ENCODE measurements at places on chromosomes 1 and 21. TPM values are rescaled to one million over a fixed set of nuclear protein-coding genes. Genes with fewer than 3 reads are reported as not detected.

GRCh38 chr1:205205055-205205454, 6.4 kb downstream of the DSTYK start:
- no peaks in the 10 kb centered on the region for H3K36me3 ChIP-seq
- H3K4me1 ChIP-seq, result peaks cover 15% of the 10 kb centered on the region
- no peak overlapping the region for H3K27ac ChIP-seq
- no peak overlapping the region for H3K4me3 ChIP-seq
- DNase-seq, result no peak
- H3K27me3 ChIP-seq, result no peaks in the 10 kb centered on the region

DNA sequence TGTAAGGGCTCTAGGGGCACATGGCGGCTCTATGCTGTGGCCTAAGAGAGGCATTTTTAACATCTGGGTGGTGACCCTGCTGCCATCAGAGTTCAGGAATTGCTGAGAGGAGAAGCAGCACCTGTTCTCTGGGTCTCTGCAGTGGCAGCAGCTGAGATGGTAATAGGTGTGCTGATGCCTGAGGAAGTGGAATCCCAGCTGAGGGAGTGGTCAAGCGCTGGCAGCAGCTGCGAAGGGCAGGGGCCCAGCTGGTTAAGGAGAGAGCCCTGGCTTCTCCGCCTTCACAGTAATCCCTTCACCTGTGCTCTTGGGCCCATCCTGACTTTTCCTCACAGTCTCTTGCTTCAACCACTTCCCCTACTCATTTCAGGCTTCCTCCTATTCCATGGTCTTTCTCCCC, 39.8 kb downstream of the GJA5 start:
- no peak for DNase-seq
- H3K4me3 ChIP-seq, result no peak overlapping the region
- H3K4me1 ChIP-seq, result peaks cover 12% of the 10 kb centered on the region
- no peaks in the 10 kb centered on the region for H3K36me3 ChIP-seq
- no peak overlapping the region for H3K27ac ChIP-seq

C1orf210 gene
- polyA plus RNA-seq, result 20.2 TPM

DNA sequence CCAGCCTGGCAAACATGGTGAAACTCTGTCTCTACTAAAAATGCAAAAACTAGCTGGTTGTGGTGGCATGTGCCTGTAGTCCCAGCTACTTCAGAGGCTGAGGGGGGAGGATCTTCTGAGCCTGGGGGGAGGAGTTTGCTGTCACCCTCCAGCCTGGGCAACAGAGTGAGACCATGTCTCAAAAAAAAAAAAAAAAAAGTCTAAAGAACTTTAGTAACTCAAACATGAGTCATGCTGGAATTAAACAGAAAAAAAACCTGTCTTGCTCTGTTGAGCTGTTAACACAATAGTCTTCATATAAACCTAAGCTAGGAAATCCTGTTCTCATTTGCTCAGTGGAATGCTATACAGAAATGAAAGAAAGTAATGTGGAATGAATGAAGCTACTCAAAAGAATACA, 16.7 kb upstream of the DISP1 start:
- H3K4me3 ChIP-seq, result no peak overlapping the region
- H3K27me3 ChIP-seq, result no peaks in the 10 kb centered on the region
- DNase-seq, result no peak
- H3K27ac ChIP-seq, result no peak overlapping the region

- H3K27ac ChIP-seq, result no peak overlapping the region
- H3K4me1 ChIP-seq, result peaks cover 4% of the 10 kb centered on the region
- H3K27me3 ChIP-seq, result no peaks in the 10 kb centered on the region
- H3K4me3 ChIP-seq, result no peak overlapping the region
These were observed 14.1 kb downstream of the ZBTB18 start for GRCh38 chr1:244065063-244065793.

- H3K4me1 ChIP-seq, result no peaks in the 10 kb centered on the region
- DNase-seq, result no peak
- H3K36me3 ChIP-seq, result no peaks in the 10 kb centered on the region
These were observed 34.2 kb upstream of the LRRC8B start for GRCh38 chr1:89490389-89490788.

DNA sequence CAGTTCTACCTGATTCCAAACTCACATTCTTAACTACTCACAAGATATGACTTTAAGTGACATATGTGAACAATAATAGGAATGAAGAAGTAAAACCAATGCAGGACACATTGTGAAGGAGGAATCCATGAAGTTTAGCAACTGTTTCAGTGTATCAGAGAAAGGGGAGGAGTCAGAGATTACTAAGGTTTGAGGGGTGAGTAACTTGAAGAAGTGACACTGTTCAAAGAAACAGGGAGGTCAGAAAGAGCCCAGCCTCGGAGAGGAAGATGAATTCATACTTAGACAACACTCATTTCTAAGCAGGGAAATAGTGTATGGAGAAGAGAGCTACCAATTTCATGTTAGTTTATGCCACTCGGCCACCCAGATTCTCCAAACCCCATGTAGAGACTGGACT, 28.2 kb upstream of the RPF1 start:
- DNase-seq, result no peak
- no peaks in the 10 kb centered on the region for H3K4me1 ChIP-seq
- H3K4me3 ChIP-seq, result no peak overlapping the region

Measured in stomach (tissue), 19 donors.